ENCODE measurements at places on chromosomes 11 and 22.

DNA sequence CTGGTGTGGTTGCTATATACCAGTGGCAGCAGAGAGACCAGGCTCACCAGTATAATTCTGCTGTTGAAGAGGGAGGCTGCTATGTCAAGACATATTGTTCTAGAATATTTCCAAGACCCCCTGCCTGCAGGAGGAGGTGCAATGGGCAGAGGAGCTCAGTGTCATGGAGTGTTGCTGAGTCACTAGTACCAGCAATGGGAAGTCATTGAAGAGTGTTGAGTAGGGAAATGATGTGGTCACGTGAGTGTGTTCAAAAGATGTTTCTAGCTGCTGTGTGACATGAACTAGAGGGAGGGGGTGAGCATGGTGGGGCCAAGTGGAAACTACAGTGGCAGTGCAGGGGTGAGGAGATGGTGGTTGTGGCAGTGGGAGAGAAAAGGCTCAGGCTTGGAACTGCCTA, 76.3 kb upstream of the BIRC3 start:
- DNase-seq = no peak

DNA sequence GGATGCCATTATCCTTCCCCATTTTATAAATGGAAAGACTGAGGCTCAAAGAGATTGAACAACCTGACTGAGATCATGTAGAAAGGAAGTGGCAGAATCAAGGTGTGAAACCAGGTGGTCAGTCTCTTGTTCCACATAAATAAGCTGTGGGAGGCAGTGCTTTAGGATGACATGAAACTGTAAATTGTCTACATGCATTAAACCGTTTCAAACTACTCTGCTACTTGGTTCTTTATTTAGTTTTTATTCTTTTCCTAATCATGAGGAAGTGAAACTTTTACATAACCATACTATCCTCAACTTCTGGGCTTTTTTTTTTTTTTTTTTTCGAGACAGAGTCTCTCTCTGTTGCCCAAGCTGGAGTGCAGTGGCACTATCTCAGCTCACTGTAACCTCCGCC, 34.9 kb downstream of the CADM1 start:
- no peak for DNase-seq

GRCh38 chr22:23158516-23159290, 13.4 kb downstream of the RAB36 start:
- DNase-seq = peak; percentile 53

GRCh38 chr22:50136581-50137015, 33.9 kb upstream of the PANX2 start:
- no peak for DNase-seq

- peak; percentile 95 for DNase-seq
Observed at GRCh38 chr11:74311352-74311926, at the start of gene P4HA3. Gene P4HA3, minus strand, starts transcription at chr11:74311640. Its CDS starts 29 bp downstream, at chr11:74311611.

GRCh38 chr22:17870407-17870806, 96.1 kb upstream of the BID start:
- DNase-seq = no peak

- no peak for DNase-seq
Observed at GRCh38 chr11:10398525-10398924, 56.5 kb upstream of the AMPD3 start.

GRCh38 chr22:46992121-46992731, 229.8 kb downstream of the TBC1D22A start:
- DNase-seq = no peak

DNA sequence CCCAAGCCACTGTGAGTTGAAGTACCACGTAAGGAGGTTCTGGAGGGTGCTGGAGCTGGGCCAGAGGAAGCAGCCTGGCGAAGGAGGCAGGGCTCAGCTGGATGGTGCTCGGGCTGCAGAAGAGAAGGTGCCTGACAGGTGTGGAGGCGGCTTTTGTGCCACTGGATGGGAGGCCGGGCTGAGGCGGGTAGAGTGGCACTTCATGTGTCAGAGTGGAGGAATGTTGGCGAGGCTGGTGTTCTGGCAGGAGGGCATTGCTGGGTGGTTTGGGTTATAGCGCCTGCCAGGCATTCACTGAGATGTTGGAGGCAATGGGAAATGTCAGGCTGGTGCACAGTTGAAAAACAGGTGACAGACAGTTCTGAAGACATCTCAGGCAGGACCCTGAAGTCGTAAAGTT, 24.2 kb downstream of the UBE2L3 start:
- no peak for DNase-seq

- peak; percentile 96 for DNase-seq
Observed at GRCh38 chr11:74018331-74019005, 9.6 kb upstream of the UCP3 start.

- DNase-seq = no peak
Observed at GRCh38 chr22:38456841-38457699, 2.1 kb upstream of the KCNJ4 start.

- DNase-seq = no peak
Observed at GRCh38 chr22:45453764-45454163, 40.3 kb downstream of the RIBC2 start.

- DNase-seq = no peak
Observed at GRCh38 chr22:50548040-50548920, 2.6 kb downstream of the KLHDC7B start.

DNA sequence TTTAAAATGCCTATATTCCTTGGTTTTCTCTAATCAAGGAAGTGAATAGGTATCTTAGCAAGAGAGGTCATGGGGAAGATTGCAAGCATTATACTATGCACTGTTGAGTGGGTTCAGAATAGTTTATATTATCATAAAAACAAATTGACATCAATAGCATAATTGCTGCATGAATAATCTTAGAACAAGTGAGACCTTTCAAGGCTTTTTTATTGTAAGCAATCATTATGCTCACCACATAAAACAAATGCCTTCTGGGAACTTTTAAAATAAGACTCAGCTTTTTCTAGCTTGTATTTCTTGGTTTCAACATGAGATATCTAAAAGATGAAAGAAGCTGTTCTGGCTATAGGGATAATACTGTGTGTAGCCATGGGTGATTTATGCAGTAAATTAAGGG, 135.6 kb upstream of the ZC3H12C start:
- no peak for DNase-seq

DNA sequence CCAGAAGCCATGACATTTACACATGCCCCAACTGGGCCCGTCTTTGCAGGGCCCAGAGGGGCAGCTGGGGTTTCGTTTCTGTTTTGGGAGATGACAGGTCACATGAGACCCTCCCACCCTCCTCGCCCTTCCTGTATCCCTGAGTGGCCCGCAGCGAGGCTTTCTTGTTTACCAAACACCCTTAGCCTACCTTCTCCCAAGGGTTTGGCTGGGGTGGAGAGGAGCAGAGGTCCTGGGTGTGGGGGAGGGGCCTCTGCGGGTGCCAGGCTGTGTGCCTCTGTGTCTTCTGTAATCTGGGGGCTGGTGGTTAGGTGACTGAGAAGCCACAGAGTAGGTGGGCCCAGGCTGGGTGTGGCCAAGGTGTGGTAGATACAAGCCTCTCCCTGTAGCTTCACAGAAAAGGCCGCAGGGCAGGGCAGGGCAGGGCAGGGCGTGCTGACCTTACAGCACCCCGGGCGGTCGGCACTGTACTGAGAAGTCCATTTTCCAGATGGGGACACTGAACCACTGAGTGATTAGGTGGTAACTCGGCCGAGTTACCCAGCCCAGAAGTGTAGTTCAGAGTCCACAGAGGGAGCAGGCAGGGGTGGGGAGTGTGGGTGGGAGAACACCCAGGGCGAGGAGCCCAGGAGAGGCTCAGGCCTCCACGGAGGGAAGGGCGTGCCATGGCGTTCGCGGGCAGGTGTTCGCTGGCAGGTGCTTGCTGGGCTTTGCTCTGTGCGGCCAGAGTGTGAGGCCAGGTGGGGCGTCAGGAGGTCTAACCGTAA, 8.7 kb downstream of the PRR5 start:
- peak; percentile 64 for DNase-seq

DNA sequence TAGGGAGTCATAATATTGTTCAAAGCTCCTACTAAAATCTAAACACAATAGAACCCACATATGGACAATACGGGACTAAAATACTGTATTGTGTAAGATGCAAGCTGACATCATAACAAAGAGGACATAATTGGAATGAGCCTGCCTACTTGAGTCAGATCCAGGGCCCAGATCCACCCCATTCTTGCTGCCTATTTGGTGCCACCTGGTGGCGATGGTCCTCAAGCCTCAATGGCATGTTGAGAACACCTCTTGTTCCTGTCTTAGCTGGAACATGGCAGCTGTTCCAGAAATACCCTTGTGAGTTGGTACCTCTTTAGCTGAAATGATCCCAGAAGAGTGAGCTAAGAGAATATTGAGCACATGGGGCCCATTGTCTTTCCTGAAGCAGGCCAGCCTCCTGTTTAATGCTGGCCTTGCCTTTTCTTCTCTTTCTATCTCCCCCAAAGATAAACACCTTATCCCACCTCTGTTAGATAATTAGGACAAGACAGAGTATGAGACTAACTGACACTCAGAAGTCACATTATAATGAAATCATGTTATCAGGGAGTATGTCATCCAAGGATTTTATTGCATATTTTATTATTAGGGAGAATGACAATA, 680.9 kb upstream of the ANO5 start:
- DNase-seq = no peak

DNA sequence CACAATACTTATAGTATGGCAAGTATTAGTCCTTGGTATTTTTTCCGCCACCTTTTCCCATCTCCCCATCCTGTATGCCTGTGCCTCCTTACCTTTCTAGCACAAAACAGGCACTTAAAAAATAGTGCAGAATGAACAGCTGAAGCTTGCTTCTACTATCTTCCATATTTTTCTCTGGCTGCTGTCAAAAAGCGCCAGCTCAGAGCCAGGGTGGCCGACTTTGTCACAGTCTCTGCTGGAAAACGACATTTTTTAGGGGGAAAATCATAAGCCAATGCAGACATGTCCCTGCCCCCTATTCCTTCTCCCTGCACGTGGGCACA, 26.5 kb upstream of the ROBO3 start:
- no peak for DNase-seq

DNA sequence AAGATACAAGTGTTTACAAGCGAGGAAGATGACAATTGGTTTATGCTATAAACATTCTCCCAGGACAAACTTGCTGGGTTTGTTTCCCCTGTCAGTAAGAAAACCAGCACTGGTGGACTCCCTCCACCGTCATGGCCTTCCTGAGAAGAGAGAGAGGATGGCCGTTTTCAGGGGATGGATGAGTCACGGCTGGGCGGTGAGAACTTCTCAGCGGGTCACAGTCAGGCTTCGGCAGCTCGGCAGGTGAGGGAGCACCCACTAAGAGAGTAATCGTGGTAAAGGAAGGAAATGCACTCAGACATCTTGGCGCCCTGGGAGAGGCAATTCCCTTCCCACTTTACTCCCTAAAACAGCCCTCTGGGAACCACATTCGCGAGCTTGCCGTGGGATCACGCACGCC, 83.9 kb downstream of the NCAM1 start:
- DNase-seq = no peak

DNA sequence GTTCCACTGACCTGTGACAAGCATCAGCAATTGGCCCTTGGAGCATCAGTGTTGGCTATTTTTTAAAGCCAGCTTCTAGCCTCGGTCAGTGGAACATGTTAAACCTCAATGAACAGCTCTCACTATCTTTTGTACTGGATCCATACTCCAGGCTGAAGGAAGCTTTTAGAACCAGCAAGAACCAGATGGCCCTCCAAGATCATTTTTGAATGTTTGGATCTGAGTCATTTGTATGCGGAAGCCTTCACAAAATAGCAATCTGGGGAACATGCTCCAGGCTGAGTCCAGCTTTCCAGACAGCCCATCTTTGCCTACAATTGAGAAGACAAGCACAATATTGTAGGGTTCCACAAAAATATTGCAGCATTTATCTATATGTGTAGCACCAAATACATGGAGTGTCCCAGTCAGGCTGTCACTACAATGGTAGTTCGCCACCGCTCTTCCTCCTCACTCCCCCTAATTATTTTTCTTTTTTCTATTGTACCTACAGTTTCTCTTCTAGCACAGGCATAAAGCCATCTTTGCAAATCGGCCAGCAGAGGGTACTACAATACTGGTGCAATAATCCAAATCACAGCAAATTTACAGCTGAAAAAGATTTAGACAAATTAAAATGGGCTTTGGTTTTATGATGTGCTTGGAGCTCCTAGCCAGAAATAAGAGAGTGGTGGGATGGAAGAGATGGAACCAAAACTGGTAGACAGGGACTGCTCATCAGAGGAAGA, 177.4 kb upstream of the BLID start:
- DNase-seq = no peak

DNA sequence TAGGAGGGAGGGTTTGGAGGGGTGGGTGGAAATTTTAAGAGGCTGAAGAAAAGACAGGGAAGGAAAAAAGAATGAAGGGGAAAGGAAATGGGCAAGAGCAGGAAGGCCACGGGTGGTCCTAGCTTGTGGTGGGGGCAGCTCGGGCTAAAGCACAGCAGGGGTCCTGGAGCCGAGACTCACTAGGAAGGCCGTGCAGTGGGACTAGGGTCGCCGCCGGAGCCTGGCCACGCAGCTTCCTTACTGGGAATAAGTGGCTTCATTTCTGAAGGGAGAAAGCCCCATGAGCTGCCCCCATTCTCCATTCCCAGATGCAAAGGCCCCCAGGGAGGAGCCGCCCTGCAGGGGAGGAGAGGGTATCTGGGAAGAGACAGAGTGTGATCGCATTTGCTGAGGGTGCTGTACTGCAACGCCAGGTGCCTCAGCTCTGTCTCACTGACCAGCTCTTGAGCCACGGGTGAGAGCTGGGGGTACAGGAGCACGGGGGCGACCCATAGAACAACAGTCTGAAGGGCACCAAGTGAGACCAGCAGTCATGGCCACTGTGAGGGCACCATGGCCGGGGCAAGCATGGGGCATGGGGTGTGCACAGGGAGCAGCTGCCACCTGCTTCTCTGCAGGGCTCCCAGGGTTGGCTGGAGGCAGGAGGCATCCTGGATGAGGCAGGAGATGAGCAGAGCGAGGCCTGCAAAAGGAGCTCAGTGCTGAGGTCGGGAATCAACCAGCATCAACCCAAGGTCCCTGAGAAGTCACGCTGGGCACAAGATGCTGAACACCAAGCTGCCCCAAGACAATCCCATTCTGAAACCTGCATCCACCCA, 11.6 kb downstream of the TOP3B start:
- no peak for DNase-seq

- peak; percentile 90 for DNase-seq
Observed at GRCh38 chr22:23278883-23279675, 98.8 kb downstream of the BCR start.

- DNase-seq = no peak
Observed at GRCh38 chr11:26951809-26952515, 42.0 kb upstream of the FIBIN start.

DNA sequence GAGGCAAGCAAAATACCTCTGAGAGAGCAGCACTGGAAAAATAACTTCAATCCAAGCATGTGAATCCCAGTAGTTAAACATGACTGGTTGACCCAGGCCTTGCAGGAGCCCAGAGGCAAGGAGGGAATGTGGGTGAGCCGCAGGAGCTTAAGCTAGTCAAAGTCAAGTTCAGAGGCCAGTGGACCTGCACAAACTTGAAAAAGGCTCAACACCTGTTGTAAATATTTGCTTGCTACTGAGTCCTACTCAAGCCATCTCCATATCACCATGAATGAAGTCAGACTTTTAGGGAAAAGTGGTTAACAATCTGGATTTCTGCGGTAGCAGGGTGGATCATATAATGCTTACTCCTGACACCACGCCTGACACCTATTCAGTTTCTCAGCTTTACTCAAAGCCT, 4.8 kb upstream of the CAT start:
- DNase-seq = no peak

GRCh38 chr22:50471197-50471847, 3.5 kb downstream of the SBF1 start:
- DNase-seq = no peak
